ENCODE measurements at places on chromosomes 2 and 18.

DNA sequence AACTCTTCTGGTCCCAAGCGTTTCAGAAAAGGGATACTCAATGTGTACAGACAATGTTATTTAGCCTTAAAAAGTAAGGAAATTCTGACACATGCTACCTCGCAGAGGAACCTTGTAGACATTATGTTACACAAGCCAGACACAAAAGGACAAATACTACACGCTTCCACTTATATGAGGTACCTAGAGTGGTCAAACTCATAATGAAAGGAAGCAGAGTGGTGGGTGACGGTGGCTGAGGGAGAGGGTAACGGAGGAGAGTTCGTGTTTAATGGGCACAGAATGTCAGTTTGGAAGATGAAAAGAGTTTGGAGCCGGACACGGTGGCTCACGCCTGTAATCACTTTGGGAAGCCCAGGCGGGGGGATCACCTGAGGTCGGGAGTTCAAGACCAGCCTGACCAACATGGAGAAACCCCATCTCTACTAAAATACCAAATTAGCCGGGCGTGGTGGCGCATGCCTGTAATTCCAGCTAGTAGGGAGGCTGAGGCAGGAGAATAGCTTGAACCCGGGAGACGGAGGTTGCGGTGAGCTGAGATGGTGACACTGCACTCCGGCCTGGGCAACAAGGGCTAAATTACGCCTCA lies 1.4 kb downstream of the MCM6 start:
- DNase-seq: no peak

DNA sequence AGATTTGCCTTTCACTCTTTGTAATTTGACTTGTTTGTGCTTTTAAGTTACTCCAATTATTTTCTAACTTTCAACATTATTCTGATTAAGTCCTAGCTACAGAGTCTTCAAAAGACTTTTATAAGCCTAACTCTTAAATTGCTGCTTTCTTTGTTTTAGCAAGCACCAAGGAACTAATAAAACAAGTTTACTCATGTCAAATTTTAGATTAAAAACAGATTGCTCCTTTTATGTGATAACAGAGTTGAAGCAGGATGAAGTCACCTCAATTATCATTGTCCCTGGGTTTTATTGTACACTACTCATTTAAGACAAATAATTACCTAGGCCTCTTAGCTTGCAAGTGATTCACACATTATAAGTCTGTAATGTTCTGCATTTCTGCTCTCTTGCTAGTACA lies 678.4 kb downstream of the ERBB4 start:
- no peak for DNase-seq

GRCh38 chr2:26971911-26972786 lies 1.7 kb downstream of the MAPRE3 start:
- DNase-seq: no peak

- no peak for DNase-seq
These were observed 53.8 kb upstream of the TMEM182 start for GRCh38 chr2:102707796-102708695.

DNA sequence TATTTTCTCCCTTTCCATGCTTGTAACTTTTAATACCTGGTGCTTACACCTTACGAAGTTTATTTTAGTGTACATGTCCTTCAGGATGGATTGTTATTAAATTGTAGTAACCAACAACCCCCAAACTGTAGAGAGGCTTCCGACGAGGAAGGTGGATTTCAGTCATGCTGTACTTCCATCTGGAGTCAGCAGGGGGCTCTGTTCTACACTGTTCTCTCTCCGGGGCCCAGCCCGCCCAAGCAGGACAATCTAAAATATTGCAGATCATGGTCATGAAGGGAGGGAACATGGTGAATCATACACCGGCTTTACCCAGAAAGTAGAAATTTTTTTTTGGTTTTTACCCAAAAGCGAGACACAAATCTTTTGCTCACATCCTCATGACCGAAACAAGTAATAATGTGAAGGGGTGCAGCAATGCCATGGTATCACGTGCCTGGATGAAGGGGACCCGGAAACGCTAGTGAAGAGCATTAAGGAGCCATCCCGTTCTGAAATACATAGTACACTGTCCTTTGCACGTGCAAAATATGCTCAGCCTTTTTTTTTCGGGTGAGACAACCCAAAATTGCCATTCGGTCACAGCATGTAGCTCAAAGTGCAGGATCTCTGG lies 884.8 kb downstream of the EPHA4 start:
- DNase-seq: peak; percentile 14

DNA sequence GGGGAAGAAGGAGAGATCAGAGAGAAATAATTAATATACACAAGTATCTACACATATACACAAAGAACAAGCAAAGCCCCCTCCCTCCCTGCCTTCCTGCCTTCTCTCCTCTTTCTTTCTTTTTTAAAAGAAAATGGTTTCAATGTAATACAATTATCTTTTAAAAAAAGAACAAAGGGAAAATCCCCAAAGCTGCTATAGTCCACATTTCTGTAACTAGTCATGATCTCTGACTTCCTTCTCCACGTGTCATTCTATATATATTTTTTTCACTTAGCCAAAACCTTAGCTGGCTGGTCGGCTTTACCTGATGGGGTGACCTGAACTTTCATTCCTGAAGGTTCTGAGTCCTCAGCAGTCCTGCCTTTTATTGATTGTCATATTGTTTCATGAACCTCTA lies 44.3 kb downstream of the MAP3K20 start:
- no peak for DNase-seq

GRCh38 chr2:11132036-11132671 lies 23.1 kb upstream of the SLC66A3 start:
- no peak for DNase-seq

GRCh38 chr2:73291461-73292315 lies 1.7 kb downstream of the EGR4 start:
- DNase-seq: no peak

- DNase-seq: no peak
These were observed 102.7 kb downstream of the ZNF519 start for GRCh38 chr18:14029512-14029911.

- no peak for DNase-seq
These were observed 316.1 kb upstream of the MMADHC start for GRCh38 chr2:149903626-149904025.

DNA sequence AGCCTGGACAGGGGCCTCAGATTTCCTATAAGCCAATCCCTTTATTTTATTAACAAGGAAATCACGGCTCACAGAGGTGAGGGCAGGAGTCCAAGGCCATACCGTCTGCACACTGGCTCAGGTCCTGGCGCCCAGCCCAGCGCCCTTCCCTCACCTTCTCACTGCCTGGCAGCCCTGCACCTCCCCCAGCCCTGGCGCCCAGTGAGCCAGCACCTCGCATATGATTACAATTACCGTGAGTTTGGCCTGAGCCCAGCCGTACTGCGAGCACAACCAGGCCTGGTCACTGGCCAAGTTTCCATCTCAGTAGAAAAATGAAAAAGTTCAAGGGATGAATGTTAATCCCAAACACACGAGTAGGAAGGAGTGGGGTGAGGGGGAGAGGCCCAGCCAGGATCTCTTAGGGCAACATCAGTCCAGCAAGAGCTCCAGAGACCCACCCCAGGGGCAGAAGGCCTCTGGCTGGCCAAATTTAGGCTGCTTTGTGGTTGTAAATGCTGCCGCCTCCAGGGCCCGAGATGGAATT lies 68.4 kb downstream of the MCFD2 start:
- DNase-seq: no peak

GRCh38 chr2:40353231-40353630 lies 98.7 kb downstream of the SLC8A1 start:
- DNase-seq: no peak
